ENCODE measurements at places on chromosomes 2 and 18. TPM values are rescaled to one million over a fixed set of nuclear protein-coding genes. Genes with fewer than 3 reads are reported as not detected.

The SPC25 gene
- 15.4 TPM for total RNA-seq

DNA sequence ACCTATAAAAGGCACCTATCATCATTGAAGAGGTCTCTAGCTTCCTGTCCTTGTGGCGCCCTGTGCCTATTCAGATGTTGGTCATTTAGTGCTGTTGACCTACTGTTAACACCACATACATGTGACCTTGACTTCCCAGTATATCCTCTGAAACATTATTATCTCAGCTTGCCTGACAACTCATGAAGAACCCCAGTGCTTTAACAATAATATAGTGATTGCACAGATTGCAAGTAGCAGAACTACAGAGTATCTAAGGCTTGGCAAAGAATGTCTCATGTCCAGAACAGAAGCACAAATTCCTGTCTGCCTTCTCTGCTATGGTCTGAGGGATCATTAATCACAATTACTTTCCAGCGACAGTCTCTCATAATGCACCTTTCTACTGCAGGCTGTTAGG is 165.3 kb downstream of the LCLAT1 start:
- DNase-seq = no peak

The GREB1L gene
- total RNA-seq = 5.3 TPM

DNA sequence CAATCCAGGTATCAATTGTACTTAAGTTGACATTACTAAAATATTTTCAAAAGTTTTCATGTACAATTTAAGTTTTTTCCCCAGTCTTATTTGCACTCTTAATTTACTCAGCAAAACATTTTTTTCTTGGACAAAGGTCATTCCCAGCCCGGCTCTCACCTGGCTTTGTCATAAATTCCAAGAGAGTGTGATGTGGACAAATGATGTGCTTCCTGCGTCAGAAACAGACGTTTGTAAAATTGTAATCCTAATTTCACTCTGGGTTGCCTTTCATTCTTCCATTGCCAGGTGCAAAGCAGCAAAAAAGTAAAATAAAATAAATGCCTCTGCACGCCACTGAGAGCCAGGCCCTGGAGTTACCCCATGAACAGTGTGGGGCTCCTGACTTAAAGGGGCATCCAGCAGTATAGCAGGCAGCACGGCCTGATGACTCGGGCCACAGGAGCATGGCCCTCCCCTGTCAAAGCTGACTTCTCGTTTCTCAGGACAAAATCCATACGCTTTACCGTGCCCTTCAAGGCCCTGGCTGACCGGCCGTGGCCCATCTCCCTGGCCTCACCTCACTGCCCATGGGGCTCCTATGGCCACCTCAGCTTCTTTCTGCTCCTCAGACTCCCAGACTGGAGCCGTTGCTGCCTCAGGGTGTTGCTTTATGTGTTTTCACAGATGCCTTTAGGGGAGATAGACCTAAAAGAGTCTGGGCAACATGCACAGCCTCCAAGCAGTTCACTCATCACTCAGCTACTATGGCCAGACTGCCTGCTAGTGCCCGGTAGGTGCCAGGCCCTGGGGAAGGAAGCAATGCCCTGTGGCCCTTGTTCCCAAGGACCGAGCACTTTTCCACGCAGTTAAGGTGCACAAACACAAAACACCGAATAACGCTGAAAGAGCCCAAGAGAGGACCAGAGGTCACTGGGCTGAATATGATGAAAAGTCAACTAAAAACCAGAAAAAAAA is 7.6 kb upstream of the TMEM185B start:
- DNase-seq = no peak

The IL1RL2 gene
- 1.7 TPM for total RNA-seq
